ENCODE measurements at places on chromosomes 2 and 18. TPM values are rescaled to one million over a fixed set of nuclear protein-coding genes. Genes with fewer than 3 reads are reported as not detected.

- H3K36me3 ChIP-seq, result no peaks in the 10 kb centered on the region
- no peak for DNase-seq
- H3K4me3 ChIP-seq, result no peak overlapping the region
- H3K4me1 ChIP-seq, result no peaks in the 10 kb centered on the region
- H3K27me3 ChIP-seq, result no peaks in the 10 kb centered on the region
- no peak overlapping the region for H3K27ac ChIP-seq
Observed at GRCh38 chr2:137892739-137893138, 71.5 kb upstream of the HNMT start.

GRCh38 chr2:170703776-170704476 lies 11.2 kb upstream of the SP5 start:
- H3K4me1 ChIP-seq, result no peaks in the 10 kb centered on the region
- H3K4me3 ChIP-seq, result no peak overlapping the region
- H3K36me3 ChIP-seq, result no peaks in the 10 kb centered on the region
- H3K27me3 ChIP-seq, result no peaks in the 10 kb centered on the region

DNA sequence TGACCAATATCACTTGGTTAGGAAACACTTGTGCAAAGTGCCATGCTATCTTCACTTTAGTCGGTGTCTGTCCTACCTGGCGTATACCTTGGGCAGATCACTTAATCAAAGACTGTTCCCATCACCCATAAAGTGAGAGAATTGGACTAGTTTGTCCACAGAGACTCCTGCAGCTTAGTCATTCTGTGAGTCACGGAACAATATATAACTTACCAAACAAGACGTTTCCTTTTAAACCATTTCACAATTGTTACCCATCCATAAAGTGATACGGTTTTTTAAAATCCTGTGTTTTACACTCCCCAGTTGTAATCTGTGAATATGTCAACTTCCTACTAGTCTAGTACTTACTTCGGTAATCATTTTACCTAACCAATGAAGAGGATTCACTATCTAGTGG lies 499.3 kb upstream of the SMIM21 start:
- no peak overlapping the region for H3K4me3 ChIP-seq
- H3K27me3 ChIP-seq, result no peaks in the 10 kb centered on the region
- no peak overlapping the region for H3K27ac ChIP-seq

GRCh38 chr18:79692056-79692455 lies 12.5 kb downstream of the CTDP1 start:
- H3K36me3 ChIP-seq, result no peaks in the 10 kb centered on the region
- H3K27ac ChIP-seq, result no peak overlapping the region
- no peak overlapping the region for H3K4me3 ChIP-seq
- no peaks in the 10 kb centered on the region for H3K27me3 ChIP-seq

- H3K36me3 ChIP-seq, result no peaks in the 10 kb centered on the region
- no peaks in the 10 kb centered on the region for H3K27me3 ChIP-seq
- DNase-seq, result peak; percentile 35
- no peak overlapping the region for H3K27ac ChIP-seq
- H3K4me1 ChIP-seq, result no peaks in the 10 kb centered on the region
- H3K4me3 ChIP-seq, result no peak overlapping the region
Observed at GRCh38 chr2:239199041-239199768, 201.6 kb downstream of the HDAC4 start.

DNA sequence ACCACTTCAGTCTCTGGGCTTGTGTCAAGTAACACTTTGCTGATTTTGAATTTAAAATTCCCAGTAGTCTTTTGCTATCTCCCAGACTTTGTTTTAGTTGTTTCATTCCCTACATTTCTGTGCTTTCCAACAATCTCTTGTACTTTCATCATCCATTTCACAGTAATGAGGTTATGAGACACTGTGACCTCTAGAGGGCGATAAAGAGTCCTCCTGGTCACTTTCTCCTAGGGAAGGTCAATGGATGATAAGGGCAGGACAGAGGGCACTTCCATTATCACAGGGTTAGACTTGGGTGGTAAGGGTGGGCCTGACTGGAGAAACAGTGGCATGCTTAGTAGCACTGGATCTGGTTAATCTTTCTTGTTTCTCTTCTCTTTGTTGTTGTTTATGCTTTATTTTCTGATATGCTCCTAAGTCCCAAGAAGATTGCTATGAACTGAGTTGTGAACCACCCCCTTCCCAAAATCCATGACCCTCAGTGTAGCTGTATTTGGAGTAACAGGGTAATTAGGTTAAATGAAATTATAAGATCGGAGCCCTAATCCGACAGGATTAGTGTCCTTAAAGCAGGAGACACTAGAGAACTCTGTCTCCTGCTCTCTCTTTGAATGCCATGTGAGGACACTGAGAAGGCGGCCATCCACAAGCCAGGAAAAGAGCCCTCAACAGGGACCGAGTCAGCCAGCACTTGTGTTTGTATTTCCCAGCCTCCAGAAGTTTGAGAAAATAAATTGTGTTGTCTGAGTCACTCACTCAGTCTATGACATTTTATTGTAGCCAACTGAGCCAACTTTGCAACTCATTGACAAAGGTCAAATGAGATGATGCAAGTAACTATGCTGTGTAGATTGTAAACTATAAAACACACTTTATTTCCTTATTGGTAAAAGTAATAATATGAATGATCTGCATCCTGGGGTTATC lies 779.2 kb downstream of the CNTNAP5 start:
- H3K4me3 ChIP-seq, result no peak overlapping the region
- H3K36me3 ChIP-seq, result no peaks in the 10 kb centered on the region
- no peak for DNase-seq
- no peaks in the 10 kb centered on the region for H3K4me1 ChIP-seq
- no peaks in the 10 kb centered on the region for H3K27me3 ChIP-seq

- no peak overlapping the region for H3K27ac ChIP-seq
- H3K36me3 ChIP-seq, result no peaks in the 10 kb centered on the region
- no peaks in the 10 kb centered on the region for H3K4me1 ChIP-seq
- no peak for DNase-seq
- H3K27me3 ChIP-seq, result no peaks in the 10 kb centered on the region
Observed at GRCh38 chr2:2757764-2758163, 426.7 kb upstream of the MYT1L start.

DNA sequence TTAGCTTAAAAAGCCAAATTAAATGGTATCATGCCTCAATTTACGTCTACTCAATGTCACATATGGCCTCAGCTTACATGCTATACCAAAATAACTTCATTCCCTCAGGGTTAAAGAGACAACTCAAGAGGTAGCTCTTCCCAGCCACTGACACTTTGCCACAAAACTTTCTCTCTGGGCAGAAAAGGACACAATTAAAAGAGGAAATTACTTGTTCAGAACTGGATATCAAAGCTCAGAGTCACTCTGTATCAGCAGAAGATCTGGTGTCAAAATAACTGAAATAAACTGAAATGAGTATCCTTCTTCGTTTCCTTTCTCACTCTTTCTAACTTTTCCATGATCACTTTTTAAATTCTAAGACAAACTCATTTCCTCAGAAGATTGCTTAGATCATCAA lies 108.7 kb downstream of the ZNF521 start:
- no peaks in the 10 kb centered on the region for H3K36me3 ChIP-seq
- DNase-seq, result no peak
- no peaks in the 10 kb centered on the region for H3K4me1 ChIP-seq

- no peaks in the 10 kb centered on the region for H3K27me3 ChIP-seq
- H3K36me3 ChIP-seq, result no peaks in the 10 kb centered on the region
- no peak for DNase-seq
- no peak overlapping the region for H3K4me3 ChIP-seq
- no peak overlapping the region for H3K27ac ChIP-seq
Observed at GRCh38 chr2:44616667-44617155, 255.0 kb downstream of the CAMKMT start.

DNA sequence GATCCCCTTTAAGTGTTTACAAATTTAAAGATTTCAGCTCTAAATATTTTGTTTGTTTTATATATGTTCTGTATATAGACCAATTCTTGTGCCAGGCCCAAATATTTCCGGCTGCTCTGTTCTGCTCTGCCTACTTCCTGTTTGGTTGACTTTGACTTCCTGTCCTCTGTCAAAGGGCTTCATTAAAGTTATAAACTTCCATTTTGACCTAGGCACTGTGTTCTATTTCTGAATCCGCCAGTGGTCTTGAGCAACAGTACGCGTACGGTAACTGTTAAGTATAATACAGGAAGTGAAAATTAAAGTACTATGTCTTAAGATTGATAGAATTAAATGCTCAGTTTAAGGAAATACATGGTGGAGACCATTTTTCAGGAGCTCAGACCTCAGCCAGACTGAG lies 13.5 kb upstream of the REL start:
- no peaks in the 10 kb centered on the region for H3K4me1 ChIP-seq
- H3K27me3 ChIP-seq, result no peaks in the 10 kb centered on the region
- no peak overlapping the region for H3K4me3 ChIP-seq
- H3K36me3 ChIP-seq, result no peaks in the 10 kb centered on the region
- H3K27ac ChIP-seq, result peak overlapping the region; percentile 6

DNA sequence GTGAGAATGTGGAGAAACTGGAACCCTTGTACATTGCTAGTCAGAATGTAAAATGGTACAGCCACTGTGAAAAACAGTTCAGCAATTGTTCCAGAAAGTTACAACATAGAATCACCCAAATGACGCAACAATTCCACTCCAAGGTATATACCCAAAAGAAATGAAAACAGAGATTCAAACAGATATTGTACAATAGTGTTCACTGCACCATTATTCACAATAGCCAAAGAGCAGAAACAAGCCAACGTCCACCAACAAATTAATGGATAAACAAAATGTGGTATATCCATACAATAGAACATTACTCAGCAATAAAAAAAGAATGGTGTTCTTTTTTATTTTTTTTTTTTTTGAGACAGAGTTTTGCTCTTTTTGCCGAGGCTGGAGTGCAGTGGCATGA lies 10.9 kb downstream of the CLASP1 start:
- H3K27ac ChIP-seq, result no peak overlapping the region
- no peak overlapping the region for H3K4me3 ChIP-seq
- no peak for DNase-seq

- H3K36me3 ChIP-seq, result no peaks in the 10 kb centered on the region
- H3K27ac ChIP-seq, result no peak overlapping the region
- H3K4me3 ChIP-seq, result no peak overlapping the region
- no peaks in the 10 kb centered on the region for H3K27me3 ChIP-seq
- no peaks in the 10 kb centered on the region for H3K4me1 ChIP-seq
Observed at GRCh38 chr2:16014041-16014787, 73.9 kb downstream of the MYCN start.

DNA sequence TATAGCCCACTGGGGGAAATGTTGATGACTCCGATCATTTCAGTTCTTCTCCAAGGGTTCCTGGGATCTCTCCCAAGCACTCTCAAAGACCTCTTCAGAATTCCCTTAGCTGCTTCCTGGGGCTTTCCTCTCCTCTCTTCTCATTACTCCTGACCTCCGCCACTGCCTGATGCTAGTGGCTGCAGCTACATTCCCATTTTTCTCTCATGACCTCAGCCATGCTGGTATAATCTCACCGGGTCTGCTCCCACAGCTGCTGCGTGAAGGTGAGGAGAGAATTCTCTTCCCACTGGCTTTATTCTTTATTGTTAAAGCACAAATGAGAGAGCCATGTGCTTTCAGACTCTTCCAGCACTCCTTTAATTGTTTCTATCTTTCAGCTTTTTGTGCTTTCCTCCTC lies 312.0 kb upstream of the ETAA1 start:
- no peaks in the 10 kb centered on the region for H3K27me3 ChIP-seq
- H3K36me3 ChIP-seq, result no peaks in the 10 kb centered on the region
- peaks cover under 1% of the 10 kb centered on the region for H3K4me1 ChIP-seq
- DNase-seq, result no peak
- no peak overlapping the region for H3K27ac ChIP-seq

DNA sequence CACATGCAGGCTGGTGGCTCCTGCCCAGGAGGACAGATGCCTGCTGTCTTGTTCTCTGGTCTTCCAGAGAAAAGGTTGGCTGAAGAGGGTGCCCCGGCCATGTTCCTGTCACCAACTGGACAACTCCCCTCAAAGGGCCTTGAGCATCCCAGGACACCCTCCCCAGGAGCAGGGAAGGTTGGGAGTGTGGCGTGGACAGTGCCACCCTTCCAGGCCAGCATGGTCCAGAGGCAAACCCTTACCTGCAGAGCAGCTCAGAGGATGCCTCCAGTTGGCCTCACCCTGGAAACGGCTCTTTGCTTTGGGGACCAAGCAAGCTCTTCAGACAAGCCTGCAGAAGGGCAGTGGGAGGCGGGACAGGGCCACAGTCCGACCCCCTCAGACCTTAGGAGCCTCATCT lies 4.9 kb upstream of the GPC1 start:
- H3K27ac ChIP-seq, result no peak overlapping the region
- no peak overlapping the region for H3K4me3 ChIP-seq
- H3K4me1 ChIP-seq, result peaks cover 10% of the 10 kb centered on the region
- DNase-seq, result no peak
- H3K27me3 ChIP-seq, result no peaks in the 10 kb centered on the region

DNA sequence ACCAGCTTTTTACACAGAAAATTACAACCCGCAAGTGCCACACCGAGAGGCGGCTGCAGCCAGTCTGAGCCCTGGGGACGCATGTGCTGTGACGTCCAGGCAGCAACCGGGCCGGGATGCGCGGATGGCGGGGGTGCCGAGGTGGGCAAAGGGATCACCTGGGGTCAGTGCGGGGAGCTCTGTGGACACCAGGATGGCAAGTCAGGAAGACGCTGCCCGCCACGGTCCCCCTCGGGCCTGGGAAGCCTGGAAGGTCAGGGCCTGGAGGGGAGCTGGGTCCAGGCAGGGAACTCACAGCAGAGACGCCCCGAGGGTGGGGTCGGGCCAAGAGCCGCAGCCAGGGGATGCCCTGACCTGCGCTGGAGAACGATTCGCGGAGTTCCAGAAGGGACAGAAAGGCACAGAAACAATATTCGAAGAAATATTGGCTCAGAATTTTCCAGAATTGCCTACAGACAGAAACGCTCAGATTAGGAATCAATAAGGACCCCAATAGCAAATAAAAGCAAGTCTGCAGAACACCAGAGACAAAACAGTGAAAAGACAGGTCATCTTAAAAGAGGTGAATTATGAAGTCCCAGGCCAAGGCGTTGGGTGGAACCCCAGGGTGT lies 11.7 kb upstream of the KIF1A start:
- H3K36me3 ChIP-seq, result no peaks in the 10 kb centered on the region
- DNase-seq, result peak; percentile 55
- H3K27ac ChIP-seq, result no peak overlapping the region
- H3K27me3 ChIP-seq, result peaks cover 3% of the 10 kb centered on the region
- H3K4me1 ChIP-seq, result peaks cover 6% of the 10 kb centered on the region

LIMS4 gene
- 2.7 TPM for polyA plus RNA-seq

UGT1A4 gene
- polyA plus RNA-seq, result not detected

MYO1B gene
- 28.6 TPM for polyA plus RNA-seq

CAVIN2 gene
- 4.2 TPM for polyA plus RNA-seq

ASTL gene
- polyA plus RNA-seq, result 0.14 TPM

TNFAIP6 gene
- not detected for polyA plus RNA-seq

CNDP1 gene
- polyA plus RNA-seq, result 0.14 TPM

ZNF396 gene
- 1.2 TPM for polyA plus RNA-seq

KCNE4 gene
- 1.9 TPM for polyA plus RNA-seq

C2orf78 gene
- polyA plus RNA-seq, result not detected
